ENCODE measurements at places on chromosomes 7 and 10.

- DNase-seq: no peak
These were observed 58.3 kb downstream of the WIPF3 start for GRCh38 chr7:29864656-29865055.

DNA sequence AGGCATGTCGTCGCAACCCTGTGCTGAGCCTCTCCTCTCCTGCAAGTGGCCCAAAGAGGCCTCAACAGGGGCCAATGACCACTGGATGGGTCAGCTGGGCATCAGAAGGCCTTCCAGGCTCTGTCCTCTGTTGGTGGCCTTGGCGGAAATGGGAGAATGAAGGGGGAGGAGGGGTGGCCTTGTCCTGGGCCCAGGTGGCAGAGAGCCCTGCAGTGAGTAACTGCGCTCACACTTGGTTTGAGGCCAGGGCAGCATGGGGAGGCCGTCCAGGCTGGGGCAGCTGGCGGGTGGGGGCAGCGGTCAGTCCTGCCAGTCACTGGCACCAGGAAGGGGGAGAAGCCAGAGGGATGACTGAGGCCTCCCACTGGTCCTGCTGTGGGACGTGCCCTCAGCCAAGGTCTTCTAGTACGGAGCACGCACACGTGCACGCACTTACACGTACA is 59.8 kb downstream of the LHPP start:
- no peak for DNase-seq

GRCh38 chr7:99016196-99016595 is 127.7 kb downstream of the SMURF1 start:
- DNase-seq: no peak

GRCh38 chr7:151579644-151580043 is 59.9 kb upstream of the RHEB start:
- no peak for DNase-seq

DNA sequence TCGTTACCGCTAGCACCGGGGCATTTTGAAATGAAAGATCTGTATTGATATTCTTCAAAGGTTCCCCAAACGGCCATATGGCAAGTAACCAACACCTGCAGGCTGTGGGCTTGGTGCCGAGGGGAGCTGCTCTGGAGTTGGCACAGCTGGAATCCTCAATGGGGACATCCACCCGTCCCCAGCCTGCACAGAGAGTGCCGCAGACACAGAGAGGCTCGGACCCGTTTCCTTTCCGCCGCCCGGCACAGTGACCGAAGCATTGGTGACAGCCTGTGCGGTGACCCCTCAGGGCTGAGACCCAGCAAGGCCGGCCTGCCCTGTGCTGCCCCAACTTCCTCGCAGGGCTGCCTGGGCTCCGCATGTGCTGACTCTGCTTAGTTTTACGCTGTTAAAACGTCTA is 4.5 kb downstream of the CFAP46 start:
- no peak for DNase-seq

DNA sequence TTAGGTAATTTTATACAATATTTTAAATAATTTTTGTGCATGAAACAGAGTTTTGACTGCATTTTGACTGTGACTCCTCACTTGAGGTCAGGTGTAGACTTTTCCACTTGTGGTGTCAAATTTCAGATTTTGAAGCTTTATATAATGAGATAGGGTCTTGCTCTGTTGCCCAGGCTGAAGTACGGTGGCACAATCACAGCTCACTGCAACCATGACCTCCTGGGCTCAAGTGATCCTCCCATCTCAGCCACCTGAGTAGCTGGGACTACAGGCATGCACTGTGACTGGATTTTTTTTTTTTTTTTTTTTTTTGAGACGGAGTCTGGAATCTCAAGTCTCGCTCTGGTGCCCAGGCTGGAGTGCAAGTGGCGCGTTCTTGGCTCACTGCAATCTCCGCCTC is 74.9 kb downstream of the TCF7L2 start:
- no peak for DNase-seq

GRCh38 chr10:108411206-108411605 is 1246.7 kb upstream of the SORCS1 start:
- no peak for DNase-seq

GRCh38 chr7:36806891-36807290 is 82.6 kb upstream of the AOAH start:
- DNase-seq: no peak

GRCh38 chr10:26773633-26774032 is 76.1 kb downstream of the PDSS1 start:
- no peak for DNase-seq

DNA sequence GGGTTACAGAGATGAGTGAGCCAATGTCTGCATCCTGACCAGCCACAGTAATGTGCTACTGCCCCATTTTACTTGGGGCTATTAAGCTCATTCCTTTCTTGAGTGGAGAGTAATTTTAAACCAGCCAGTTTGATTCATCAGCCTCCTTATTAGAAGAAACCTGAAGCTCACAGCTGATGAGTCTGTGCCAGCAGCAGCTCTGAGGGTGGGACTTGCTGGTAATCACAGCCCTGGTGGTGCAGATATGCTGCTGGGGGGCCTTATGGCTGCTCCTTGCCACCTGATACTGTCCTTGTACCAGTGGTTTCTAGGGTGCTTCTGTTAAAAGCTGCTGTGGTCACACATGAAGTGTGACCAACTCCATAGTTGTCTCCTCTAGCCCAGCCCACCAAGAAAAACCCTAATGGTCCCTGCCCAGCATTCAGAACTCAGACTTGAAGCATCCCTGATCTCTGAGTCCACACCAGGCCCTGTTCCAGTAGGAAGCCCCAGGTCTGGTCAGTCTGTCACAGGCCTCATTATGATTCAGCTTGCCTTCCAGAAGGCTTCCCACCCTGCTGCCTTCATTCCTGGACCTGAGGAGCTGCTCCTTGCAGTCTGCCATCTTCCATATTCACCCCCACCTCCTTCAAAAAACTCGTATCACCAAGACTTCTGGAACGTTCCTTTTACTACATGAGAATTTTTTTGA is 28.9 kb upstream of the RBM20 start:
- DNase-seq: no peak

DNA sequence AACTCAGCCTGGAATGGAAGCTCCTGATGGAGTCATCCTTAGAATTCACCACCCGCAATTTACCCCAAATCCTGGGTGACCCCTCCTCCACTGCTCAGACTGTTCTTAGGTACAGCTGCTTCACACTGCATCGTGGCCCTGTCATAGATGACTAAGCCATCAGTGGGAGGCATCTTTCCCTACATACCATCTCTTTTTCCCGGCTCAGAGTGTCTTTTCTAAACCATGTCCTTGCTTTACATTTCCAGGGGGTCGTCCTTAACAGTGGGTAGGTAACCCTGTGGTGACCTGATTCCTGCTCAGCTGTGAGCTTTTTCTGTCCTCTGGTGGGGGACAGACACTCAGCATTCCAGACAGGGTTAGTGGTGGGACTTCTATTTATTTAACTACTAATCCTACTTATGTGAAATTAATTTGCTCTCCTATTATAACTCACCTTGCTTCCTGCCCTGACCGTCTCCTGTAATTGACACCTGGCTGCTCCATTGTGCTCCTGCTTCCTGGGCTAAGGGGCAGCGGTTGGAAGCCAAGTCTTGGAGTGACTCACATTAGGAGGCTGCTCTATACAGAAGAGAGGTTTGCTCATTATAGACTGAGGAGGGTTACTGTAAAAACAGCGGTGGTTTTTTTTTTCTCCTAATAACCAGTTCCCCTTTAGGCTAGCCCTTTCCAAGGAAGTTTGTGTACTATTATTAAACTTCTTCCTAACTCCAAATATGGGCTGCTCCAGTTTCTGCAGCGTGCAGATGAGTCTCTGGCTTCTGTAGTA is 40.6 kb downstream of the PYROXD2 start:
- DNase-seq: no peak

- DNase-seq: no peak
These were observed 102.0 kb upstream of the FAM20C start for GRCh38 chr7:90111-91063.

GRCh38 chr10:71344993-71345480 is 26.0 kb downstream of the SLC29A3 start:
- DNase-seq: no peak
